Stimulated activated CD8-positive, alpha-beta memory T cell treated with anti-CD3 and anti-CD28 coated beads, Interleukin-12 subunit alpha, Interleukin-12 subunit beta, amount 100 ng/mL, for 4 hours (primary cell): ENCODE measurements at places on chromosomes 13 and 19.

DNA sequence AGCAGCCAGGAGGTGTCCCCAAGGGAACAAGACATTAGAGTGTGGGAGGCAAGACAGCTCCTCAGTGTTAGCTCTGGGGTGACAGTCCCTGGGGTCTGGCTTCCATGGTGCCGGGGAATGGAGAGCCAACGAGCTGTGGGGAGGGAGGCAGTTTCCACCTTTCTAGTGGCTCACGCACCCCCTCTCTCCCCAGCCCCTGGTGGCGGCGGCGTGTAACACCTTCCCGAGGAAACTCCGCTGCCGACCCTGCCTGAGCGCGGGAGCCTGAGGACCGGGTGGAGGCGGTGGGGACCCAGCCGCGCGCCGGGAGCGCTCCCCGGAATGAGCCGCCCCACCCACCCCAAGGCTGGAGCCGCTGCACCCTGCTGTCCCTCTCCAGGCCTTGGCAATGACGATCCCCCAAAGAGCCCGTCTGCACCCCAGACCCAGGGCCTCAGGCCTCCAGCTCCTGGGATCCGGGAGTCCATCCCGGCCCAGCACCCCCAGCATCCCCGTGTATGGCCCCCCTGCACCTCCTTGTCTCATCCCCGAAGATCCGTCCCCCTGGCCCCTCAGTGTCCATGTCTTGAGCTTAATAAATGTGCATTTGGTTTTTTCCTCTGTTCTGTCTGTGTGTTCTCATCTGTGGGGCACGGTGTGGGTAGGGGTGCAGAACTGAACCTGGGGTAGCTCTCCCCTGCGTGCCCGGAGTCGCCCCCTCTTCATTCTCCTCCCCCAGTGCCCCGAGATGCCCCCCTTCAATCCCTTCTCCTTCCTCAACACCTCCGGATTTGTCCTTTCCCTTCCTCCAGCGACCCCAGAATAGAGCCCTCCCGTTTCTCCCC, 622 bp upstream of the FXYD5 start:
- DNase-seq, result peak; percentile 57

DNA sequence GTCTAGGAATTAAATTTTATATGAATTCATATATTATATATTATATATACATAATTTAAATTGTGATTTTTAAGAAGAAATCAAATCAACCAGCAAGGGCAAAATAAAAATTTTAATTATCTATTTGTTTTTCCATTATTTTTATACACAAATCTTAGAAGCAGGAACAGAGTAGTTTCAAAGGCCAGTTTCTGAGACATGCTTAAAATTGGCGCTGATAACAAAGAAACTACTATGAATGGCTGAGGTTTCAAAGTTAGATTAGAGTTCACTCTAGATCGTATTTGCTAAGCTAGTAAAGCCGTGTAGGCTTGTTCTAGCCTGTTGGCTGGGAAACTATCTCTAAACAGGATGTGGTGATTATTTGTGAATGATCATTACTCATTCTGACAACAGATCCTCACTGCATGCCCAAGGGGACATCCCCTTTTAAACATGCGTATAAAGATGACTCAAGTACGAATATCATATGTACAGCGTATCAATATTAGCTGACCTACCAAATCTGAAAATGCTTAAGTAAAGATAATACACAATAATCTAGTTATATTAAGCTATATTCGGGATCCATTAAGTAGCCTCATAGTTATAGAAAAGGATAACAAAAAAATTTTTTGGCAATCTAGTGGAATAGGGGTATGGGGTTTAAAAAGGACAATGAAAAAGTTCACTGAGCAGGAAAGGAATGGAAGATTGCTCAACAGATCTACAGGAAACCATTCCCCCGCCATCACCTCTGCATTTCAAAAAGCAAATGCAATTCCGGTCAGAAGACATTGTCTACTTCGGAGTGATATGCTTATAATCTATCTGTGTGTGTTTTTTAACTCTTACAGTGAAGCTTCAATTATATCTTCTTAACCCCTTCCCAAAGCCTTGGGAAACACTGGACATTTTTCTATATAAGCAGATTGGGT, 150.1 kb downstream of the SHISA2 start:
- no peak for DNase-seq

DNA sequence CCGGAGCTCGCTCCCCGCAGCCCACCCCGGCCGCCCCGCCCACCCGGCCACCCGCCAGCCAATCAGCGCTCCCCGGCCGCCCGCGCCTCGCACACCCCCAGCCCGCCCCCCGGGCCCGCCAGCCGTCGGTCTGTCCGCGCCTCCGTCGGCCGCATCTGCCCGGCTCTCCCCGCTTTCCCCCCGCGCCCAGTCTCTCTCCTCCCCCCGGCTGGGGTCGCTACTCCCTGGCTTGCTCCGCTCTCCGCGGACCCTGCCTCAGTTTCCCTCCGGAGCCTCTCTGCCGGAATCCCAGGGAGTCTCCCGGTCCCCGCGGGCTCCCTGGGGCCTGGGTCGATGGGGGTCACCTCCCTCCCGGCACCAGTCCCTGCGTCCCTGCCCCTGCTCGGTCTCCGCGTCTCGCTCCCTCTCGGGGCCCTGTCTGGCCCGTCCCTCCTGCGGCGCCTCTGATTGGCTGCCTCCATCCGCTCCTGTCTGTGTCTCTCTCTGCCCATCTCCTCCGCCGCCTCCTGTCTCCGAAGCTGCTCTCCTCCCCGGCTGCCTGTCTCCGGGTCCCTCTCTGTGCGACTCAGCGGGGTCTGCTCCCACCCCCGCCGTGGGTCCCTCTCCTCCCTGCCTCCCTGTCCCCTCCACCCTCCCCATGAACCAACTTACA, 484 bp downstream of the IL11 start:
- no peak for DNase-seq

DNA sequence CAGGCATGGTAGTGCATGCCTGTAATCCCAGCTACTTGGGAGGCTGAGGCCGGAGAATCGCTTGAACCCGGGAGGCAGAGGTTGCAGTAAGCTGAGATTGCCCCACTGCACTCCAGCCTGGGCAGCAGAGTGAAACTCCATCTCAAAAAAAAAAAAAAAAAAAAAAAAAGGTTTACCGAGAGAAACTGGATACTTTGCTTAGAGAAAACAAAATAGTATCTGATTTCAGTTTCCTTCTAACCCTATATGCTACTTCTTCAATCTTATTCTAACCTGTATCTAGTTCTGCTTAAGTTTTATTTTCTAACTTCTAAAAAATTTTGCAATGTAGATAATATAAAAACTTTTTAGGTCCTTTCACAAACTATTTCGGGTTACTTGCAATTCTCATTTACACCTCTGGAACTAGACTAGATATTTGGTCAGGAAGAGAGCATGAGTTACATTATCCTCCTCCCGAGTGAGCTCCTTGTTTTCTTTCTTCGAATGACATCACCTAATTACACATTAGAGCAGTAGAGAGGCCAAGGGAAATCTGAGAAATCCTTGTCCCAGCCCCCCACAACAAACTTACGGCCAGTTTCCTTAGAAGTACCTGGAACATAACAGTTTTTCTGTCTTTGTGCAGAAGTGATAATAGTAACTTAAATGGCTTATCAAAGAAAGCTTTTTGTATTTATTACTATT, 128.9 kb downstream of the B3GLCT start:
- no peak for DNase-seq

GRCh38 chr13:44299152-44299943, 74.3 kb upstream of the SERP2 start:
- no peak for DNase-seq

GRCh38 chr13:89541091-89542030, 1806.1 kb upstream of the MIR17HG start:
- DNase-seq, result no peak

DNA sequence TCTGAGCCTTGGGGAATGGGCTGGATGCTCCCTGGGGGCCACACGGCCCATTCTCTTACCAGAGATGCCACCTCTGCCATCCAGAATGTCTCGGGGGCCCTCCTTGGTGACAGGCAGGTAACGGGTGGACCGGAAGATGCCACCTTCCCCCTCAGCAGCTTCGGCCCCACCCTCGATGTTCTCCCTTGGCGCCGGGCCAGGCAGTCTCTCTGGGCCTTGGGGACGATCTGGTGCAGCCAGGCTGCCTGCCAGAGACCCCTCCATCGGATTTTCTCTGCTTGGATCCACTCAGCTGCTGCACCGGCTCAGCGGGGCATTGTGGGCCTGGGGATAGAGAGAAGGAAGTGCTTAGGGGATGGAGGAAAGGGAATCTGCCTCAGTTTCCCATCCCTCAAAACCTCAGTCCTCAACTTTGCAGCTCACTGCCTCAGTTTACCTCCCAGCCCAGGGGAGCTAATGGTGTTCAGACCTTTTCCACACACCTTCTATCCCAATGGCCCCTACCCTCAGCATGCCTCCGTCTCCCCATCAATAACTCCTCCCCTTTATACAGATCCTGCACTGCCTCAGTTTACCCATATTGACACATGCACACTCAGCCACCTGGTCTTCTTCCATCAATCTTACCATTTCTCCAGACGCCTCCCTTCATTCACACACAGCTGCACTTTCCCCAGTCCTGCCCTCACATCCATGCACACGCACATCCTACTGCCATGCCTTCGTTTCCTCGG, 1.5 kb downstream of the WIZ start:
- no peak for DNase-seq

DNA sequence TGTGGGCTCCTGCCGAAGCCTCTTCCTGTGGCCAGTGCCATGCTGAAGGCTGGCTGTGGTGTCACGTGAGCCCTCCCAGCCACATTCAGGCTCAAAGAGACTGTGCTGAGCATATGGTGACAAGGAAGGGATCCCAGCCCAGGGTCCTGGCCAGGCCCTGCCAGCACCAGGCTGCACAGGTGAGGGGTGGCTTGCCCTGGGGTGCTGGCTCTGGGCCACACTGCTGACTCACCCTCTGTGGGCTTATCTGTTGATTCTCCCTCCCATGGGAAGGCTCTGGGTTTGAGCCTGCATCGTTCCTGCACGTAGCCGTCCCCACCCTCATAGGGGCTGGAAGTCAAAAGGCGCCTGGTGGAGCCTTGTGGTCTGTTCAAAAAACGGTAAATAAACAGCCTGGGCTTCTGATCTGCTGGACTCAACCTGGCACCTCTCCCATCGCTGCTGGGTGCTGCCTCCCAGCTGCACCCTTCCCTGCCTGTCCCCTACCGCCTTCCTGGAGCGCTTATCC, 31.1 kb downstream of the DNM2 start:
- DNase-seq, result no peak

DNA sequence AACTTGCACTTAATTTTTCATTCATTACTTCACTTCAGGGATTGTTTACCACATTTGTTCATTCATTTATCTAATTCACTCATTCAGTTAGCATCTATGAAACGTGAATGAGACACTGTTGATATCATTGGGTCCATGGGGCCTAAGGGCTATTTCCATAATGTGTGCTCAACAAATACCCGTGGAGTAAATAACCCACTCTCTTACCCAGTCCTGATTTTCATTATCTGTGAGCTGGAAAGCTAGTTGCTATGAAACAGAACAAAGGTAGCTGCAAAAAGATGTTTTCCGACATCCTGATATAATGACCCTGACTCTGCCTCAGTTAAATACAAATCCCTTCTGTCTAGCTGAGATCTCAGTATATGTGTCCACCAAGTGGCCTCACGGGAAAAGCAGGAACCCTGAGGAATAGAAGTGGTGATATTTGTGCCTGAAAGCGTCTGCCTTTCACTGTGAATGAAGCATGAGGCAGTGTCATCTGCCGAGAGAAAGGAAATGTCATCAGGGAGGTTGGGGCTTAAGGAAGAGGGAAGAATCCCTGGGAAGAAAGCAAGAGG, 63.8 kb downstream of the SERTM1 start:
- DNase-seq, result no peak

- DNase-seq, result no peak
Observed at GRCh38 chr13:43785650-43786471, 911 bp downstream of the ENOX1 start.

GRCh38 chr13:45340422-45341033, 455 bp downstream of the TPT1 start:
- DNase-seq, result peak; percentile 73

GRCh38 chr13:99723878-99724277, 222.6 kb downstream of the TM9SF2 start:
- DNase-seq, result no peak

DNA sequence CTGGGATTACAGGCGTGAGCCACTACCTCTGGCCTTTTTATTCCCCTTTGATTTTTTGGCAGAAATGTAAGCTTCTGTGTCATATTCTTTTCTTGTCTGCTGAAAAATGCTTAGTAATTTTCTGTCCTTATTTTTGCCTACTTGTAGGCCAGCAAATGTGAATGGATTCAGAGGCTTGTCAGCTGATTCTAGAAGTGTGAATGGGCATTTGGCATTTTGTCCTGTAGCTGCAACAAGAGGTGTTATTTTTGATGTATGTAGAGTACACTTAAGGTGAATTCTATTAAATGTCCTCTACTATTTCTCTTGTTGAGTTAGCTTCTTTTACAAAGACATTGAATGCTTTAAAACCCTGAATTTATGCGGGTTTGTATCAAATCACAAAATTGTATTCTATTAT, 50.0 kb downstream of the FRY start:
- DNase-seq, result no peak

DNA sequence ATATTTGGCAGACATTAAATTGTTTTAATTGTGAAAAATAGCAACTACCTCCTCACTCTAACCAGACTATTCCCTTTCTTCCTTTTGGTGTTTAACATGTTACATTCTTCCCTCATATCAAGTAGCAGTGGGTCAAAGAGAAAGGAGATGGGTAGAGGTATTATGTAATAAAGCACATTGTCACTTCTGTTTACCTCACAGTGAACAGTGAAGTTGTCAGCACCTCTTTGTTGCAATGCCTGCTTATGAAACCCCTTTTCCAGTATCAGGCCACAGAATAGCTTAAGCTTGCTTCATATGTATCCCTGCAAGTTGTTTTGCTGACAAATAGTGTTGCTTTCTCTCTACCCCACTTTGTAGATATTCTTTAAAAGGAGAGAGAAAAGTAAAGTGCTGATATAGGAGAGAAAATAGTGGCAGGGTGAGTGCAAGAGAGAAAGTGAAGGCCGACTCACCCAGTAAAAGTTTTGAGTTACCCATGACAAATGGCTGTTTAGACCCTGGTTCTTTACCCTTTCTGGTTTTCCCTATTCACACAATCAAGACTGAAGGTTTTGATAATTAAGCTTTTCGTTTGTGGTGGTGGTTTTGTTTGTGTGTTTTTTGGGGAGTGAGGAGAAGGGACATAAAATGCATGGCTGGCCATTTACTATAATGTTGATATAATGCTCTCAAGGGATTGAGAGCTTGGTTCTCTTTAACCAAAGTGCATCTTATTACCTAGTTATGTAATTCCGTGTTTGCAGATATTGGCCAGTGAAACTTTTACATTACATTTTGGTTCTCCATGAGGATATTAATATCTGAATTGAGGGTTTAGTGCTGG, 3.7 kb downstream of the ITM2B start:
- DNase-seq, result no peak

DNA sequence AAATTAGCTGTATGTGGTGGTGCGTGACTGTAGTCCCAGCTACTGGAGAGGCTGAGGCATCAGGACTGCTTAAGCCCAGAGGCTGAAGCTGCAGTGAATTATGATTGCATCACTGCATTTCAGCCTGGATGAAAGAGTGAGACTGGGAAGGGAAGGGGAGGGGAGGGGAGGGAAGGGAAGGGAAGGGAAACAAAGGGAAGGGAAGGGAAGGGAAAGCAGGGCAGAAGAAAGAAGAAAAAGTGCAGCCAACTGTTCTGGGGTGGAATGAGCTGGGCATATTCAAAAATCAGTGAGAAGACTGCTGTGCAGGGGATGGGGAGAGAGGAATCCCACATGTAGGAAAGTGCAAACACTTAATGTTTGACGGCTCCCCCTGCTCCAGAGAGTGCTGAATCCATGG, 905.5 kb downstream of the UQCRFS1 start:
- no peak for DNase-seq
